ENCODE measurements at places on chromosomes 1 and 21. TPM values are rescaled to one million over a fixed set of nuclear protein-coding genes. Genes with fewer than 3 reads are reported as not detected.

The ATP6V1G3 gene
- not detected for total RNA-seq

The CASZ1 gene
- total RNA-seq, result under 0.01 TPM

The TRIM46 gene
- total RNA-seq, result 6.0 TPM

The HAX1 gene
- 116 TPM for total RNA-seq

The C1orf185 gene
- total RNA-seq, result not detected

The TMPRSS15 gene
- total RNA-seq, result not detected

The ACP6 gene
- total RNA-seq, result 6.1 TPM

The NR1I3 gene
- total RNA-seq, result not detected

The DCDC2B gene
- not detected for total RNA-seq

The PACC1 gene
- total RNA-seq, result 8.7 TPM

The RAD54L gene
- 0.50 TPM for total RNA-seq

The SLAMF6 gene
- total RNA-seq, result not detected

The LAMC1 gene
- total RNA-seq, result 539 TPM

The ZSCAN20 gene
- total RNA-seq, result 19.8 TPM

The HSD3B1 gene
- total RNA-seq, result not detected

The CAPN8 gene
- total RNA-seq, result not detected

The NKAIN1 gene
- total RNA-seq, result 0.33 TPM

The VAV3 gene
- under 0.01 TPM for total RNA-seq

The IFNLR1 gene
- total RNA-seq, result not detected

The KRTAP21-2 gene
- not detected for total RNA-seq

The NEK2 gene
- 1.5 TPM for total RNA-seq

The C1orf115 gene
- 0.50 TPM for total RNA-seq

The CD160 gene
- total RNA-seq, result not detected

The OR2L8 gene
- total RNA-seq, result not detected

The HSPB7 gene
- total RNA-seq, result 3.3 TPM

The KRTAP10-7 gene
- not detected for total RNA-seq

The HES4 gene
- total RNA-seq, result 4.3 TPM

The KCNJ9 gene
- not detected for total RNA-seq

The DISP3 gene
- not detected for total RNA-seq

The LMOD1 gene
- total RNA-seq, result 22.2 TPM

The FCRL6 gene
- not detected for total RNA-seq

The CDK18 gene
- total RNA-seq, result 1.3 TPM

The TSEN15 gene
- 51.9 TPM for total RNA-seq

The VCAM1 gene
- 2.9 TPM for total RNA-seq

The NR0B2 gene
- not detected for total RNA-seq

The TIAM1 gene
- 2.9 TPM for total RNA-seq

The LCE3C gene
- not detected for total RNA-seq

The RSPH1 gene
- total RNA-seq, result 0.17 TPM

The CELSR2 gene
- 1.5 TPM for total RNA-seq

The LCE1E gene
- not detected for total RNA-seq

The OR2T2 gene
- not detected for total RNA-seq

The APCS gene
- total RNA-seq, result not detected

The PRKCZ gene
- total RNA-seq, result 1.5 TPM

The PROX1 gene
- under 0.01 TPM for total RNA-seq

The MIXL1 gene
- total RNA-seq, result not detected

All from smooth muscle cell of trachea (primary cell).